CD14-positive monocyte (primary cell): ENCODE measurements at places on chromosomes 12 and 14.

DNA sequence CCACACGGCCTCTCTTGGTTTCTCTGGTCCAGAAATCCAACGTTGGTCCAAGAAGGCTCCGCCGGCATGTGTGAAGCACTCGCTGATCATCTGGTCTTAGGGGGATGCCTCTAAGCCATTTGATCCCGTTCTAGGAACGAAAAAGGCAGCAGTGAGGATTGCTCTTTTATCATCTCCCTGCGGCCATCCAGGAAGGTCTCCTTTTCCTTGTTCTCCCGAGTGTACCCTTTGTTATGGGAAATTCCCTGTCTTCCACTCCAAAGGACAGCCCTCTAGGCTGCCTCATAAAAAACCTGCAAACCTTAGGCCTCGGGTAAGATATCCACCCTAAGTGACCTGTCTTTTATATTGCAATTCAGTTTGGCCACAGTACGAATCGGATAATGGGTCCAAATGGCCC lies 85.8 kb downstream of the TMTC3 start:
- no peak for DNase-seq

DNA sequence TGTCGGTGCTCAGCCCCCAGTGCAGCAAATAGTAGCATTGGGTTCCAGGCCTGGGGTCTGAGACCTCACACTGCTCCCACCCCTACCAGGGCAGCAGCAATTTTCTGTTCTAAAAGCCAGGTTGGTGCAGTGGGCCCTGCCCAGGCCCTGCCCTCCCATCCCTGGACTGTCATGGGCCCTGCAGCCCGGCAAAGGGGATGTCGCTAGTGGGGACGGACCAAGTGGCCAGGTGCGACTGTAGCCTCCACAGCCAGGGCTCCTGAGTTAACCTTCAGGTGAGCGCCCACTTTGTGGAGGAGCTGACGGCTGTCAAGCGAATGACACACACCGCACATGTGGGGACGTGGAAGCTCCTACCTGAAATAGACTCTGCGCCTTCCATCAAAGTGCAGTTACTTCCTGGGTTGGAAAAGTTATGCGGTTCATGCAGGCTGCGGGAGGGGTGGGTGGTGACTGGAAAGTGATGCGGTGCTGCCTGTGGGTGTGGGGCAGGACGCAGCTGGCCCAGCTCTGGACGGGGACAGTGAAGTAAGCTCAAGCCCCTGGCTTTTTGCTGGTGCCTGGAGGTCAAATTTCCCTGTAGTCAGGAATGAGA lies 1.5 kb downstream of the INF2 start:
- no peak for DNase-seq

- DNase-seq, result no peak
Observed at GRCh38 chr12:43123461-43123860, 428.5 kb downstream of the ADAMTS20 start.

- no peak for DNase-seq
Observed at GRCh38 chr12:12558291-12558690, 4.4 kb downstream of the DUSP16 start.

- DNase-seq, result no peak
Observed at GRCh38 chr12:40286583-40286982, 61.8 kb downstream of the LRRK2 start.

DNA sequence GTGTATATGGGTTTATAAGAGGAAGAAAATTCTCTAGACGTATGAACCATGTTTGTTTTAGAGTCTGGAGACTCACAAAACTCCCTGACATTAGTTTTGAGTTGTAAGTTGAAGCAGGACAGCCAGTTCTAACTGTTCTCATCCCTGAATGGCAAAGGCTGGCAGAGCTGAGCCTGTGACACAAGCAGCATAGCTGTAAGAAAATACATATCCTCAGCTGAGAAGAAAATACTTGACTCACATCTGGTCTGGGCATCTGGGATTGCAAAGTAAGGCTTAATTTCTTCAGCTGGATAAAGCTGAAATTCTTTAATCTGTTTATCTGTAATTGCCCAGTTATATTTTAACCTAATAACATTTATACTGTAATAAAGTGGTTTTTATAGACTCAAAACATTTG lies 156.3 kb downstream of the PELI2 start:
- no peak for DNase-seq

DNA sequence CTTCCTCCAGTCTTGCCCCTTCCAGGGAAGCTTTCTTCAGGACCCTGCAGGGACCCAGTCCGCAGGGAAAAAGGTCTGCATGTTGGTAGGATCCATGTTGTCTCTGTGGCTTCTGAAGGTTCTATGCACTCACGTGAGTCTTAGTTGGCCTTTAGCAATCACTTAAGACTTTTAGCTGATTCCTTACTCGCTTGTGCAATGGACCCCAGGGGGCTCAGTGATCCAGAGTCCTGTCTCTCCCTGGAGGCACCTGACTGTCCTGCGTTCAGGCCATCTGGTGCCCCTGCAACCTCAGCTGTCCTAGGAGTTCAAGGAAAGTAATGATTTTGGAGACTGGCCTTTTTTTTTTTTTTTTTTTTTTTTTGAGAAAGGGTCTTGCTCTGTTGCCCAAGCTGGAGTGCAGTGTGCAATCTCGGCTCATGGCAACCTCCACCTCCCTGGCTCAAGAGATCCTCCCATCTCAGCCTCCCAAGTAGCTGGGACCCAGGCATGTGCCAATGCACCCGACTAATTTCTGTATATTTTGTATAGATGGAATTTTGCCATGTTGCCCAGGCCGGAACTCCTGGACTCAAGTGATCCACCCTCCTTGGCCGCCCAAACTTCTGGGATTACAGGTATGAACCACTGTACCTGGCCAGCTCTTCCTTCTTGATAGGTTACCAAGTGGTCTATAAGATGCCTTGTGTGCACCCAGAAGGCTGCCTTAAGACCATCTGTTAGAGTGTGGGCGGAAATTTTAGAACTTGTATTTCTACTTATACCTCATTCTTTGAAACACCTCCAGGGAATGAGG lies 4.6 kb downstream of the IFI27L2 start:
- no peak for DNase-seq

- no peak for DNase-seq
Observed at GRCh38 chr14:102927346-102927877, 4.9 kb downstream of the AMN start.

GRCh38 chr14:74620497-74620921 lies 8.5 kb upstream of the LTBP2 start:
- peak; percentile 65 for DNase-seq

DNA sequence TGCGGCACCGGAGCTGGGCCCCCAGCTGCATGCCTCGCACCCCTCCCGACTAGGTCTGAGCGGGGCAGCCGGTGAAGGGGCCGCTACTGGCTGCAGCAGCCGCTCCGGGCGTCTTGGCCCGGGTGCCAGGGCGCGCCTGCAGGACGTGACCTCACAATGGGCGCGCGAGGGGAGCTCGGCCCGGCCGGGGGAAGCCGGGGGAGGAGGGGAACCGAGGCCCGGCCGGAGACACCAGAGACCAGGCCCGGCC lies 353 bp downstream of the BAG5 start:
- no peak for DNase-seq

DNA sequence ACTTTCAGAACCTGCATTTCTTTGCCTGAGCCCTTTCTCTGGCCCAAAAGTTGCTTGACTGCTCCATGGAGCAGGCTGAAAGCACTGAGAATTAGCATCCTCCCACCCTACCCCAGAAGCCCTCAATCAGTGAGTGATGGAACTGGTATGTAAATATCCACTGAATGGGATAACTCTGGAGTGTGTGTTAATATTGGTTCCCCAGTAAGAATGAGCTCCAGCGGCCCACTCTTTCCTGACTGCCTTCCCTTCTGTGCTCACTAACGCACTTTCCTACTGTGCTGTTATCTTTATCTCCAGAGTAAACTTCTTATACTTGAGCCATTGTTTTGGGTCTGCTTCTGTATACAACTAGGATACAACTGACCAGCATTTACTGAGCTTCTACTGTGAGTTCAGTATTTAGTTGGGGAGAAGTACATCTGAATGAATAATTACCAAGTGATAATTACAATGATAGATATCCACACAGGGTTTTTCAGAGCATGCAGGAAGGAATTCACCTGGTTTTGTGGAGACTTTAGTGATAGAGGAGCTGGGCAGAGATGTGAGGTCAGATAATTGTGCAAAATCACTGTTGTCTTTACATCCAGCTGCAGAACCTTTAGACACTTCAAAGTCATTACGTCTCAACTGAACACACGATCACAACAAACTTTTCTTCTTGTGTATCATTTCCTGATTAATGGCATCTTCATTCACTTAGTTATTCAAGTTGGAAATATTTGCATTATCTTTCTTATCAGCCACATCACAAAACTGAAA lies 149.2 kb upstream of the BTG1 start:
- no peak for DNase-seq

GRCh38 chr12:116684891-116685290 lies 53.0 kb downstream of the SPRING1 start:
- DNase-seq, result no peak

- DNase-seq, result no peak
Observed at GRCh38 chr12:89448951-89449371, 75.6 kb downstream of the GALNT4 start.

- peak; percentile 65 for DNase-seq
Observed at GRCh38 chr14:88168498-88169165, 154.4 kb downstream of the KCNK10 start.

GRCh38 chr14:61254808-61255526 lies 26.2 kb downstream of the TMEM30B start:
- no peak for DNase-seq

DNA sequence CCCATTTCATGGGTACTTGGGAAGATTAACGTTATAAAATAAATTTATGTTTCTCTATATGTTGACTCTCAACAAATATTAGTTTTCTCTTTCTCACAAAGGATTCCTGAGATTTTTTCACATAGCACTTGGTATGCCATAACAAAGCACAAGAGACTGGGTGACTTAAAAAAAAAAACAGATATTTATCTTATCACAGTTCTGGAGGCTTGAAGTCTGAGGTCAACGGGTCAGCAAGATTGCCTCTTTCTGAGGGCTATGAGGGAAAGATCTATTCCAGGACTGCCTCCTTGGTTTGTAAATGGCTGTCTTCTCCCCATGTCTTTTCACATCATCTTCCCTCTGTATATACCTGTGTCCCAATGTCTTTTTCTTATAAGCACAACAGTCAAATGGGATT lies 153.5 kb upstream of the DIO2 start:
- DNase-seq, result no peak

- no peak for DNase-seq
Observed at GRCh38 chr12:120562906-120563305, 18.3 kb downstream of the POP5 start.

GRCh38 chr12:20351406-20351805 lies 16.9 kb upstream of the PDE3A start:
- DNase-seq, result no peak

DNA sequence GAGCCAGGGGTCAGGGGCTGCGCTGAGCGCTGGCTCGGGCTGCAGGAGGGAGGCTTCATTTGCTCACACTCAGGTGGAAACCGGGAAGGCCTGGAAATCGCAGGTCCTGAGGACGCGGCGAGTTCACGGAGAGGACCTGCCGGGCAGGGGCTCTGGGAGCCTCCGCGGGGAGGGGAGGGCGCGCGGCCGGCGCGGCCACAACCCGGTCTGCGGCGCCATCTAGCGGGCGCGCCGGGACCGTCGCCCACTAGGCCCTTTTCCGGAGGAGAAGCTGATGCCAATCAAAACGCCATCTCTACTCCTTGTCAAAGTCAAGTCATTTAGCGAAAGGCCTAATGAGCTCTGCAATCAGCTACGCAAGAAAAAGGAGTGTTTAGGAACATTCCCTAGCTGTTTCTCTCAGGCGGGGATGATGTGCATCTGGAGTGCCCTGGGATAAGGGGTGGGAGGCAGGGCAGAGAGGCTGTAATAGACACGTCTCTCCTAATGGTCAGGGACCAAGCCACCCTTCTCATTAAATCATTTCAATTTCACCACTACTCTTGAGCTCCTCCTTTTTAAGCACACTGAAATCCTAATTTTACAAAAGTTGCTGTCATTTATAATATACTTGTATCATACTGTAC lies 885.8 kb upstream of the TMEM132C start:
- peak; percentile 1 for DNase-seq

GRCh38 chr12:67772267-67773169 lies 124.0 kb downstream of the DYRK2 start:
- DNase-seq, result no peak

GRCh38 chr12:119036878-119037825 lies 55.8 kb downstream of the SRRM4 start:
- DNase-seq, result peak; percentile 7

- no peak for DNase-seq
Observed at GRCh38 chr12:52389313-52390207, 4.1 kb upstream of the KRT84 start.

- no peak for DNase-seq
Observed at GRCh38 chr12:114355389-114356088, 50.4 kb downstream of the TBX5 start.

- no peak for DNase-seq
Observed at GRCh38 chr12:75048767-75049166, 160.9 kb downstream of the KCNC2 start.

DNA sequence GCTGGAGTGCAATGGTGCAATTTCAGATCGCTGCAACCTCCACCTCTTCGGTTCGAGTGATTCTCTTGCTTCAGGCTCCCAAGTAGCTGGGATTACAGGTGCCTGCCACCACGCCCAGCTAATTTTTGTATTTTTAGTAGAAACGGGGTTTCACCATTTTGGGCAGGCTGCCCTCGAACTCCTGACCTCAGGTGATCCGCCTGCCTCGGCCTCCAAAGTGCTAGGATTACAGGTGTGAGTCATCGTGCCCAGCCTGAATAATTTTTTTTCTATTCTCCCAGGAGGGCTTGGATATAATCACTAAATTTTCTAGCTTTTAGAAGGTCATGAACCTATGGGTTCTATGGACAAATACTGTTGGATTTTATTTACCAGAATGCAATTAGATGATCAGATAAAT lies 44.7 kb upstream of the GNPNAT1 start:
- no peak for DNase-seq

GRCh38 chr14:69334576-69334975 lies 63.5 kb downstream of the ERH start:
- DNase-seq, result no peak

DNA sequence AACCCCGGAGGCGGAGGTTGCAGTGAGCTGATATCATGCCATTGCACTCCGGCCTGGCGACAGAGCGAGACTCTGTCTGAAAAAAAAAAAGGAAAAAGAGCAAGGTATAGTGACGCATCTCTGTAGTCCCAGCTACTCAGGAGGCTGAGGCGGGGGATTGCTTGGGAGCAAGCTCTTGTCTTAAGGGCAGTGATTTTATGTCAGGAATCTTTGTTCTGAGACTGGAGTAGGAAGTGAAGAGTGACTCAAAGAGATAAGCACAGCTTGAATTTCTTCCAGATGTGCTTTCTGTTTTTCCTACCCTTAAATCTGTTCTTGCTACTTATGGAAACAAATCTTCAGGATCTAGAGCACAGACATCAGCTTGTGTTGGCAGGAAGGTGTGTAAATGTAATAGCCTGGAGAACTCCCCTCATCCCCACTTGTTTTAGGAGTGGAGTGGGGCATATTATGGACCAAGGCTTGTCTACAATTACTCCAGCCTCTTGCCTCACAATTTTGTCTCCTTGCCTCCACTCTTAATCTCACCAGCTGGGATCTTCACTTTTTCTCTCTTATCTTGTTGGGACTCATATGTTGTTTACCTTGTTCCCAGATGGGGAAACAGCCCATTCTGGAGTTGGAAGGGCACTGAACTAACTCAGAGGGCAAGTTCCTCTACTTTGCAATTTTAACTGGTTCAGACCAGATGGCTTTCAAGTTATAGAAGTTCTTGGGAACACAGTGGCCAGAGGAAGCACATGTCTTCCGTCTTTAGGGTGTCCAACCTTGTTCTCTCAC lies 7.5 kb downstream of the TMED2 start:
- no peak for DNase-seq
